ENCODE measurements at places on chromosomes 2 and 18.

DNA sequence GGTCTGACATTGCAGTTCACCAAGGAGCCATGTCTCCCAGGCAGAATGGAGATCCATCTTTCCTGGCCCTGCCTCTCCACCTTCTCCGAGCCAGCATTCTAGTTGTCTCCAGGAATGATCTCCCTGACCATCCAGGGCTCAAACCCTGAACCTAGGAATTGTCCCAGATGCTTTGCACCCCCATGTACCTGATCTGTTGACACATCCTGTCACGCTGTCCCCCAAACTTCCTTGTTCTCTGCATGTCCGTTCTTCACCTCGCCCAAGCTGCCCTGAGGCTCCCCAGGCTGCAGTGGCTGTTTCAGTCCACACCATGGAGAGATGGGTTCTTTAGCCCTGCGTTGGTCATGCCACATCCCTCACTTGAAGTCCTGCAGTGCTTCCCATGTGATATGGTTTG is 7.0 kb upstream of the MBP start:
- no peak for DNase-seq

GRCh38 chr2:203759690-203760365 is 53.4 kb downstream of the CD28 start:
- peak; percentile 54 for DNase-seq

GRCh38 chr2:226185616-226186211 is 613.9 kb downstream of the IRS1 start:
- peak; percentile 99 for DNase-seq

GRCh38 chr2:17107151-17107550 is 411.1 kb downstream of the RAD51AP2 start:
- no peak for DNase-seq

DNA sequence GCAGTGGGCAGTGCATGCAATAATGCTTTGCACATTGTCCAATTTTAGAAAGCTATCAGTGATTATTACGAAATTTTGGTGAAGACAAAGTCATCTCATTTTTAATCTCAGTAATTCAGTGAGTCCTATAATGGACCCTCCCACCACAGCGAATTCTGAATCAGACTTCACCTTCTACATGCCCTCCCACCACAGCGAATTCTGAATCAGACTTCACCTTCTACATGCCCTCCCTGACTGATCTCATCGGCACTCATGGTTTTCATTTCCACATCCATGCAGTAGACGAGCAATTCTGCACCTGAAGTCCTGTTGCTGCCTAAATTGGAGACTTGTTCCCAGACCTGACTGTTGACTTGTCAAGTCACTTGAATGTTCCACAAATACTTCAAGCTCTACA is 522.3 kb downstream of the EIPR1 start:
- DNase-seq, result no peak

GRCh38 chr2:80395251-80395650 is 90.7 kb upstream of the LRRTM1 start:
- DNase-seq, result no peak

DNA sequence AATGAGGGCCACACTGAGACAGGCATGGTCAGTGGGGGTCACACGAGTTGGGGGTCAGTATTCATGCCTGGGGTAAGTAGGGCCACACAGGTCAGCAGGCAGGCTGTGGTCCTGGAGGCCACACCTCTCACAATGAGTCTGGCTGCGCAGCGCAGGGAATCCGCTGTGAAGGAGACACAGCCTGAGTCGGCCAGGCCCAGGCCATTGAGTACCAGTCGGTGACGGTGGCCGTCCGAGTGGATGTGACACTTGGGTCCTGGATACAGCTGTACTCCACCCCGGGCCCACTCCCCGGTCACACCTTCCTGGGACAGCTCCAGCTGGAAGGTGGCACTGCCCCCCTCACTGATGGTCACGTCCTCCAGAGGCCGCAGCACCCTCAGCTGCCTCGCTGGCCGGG is 10.5 kb downstream of the TMEM198 start:
- DNase-seq, result no peak
